Activated T-cell treated with anti-CD3 and anti-CD28 coated beads, Interleukin-2, amount 50 U/mL, for 1 hour (primary cell): ENCODE measurements at places on chromosomes 7 and 10.

DNA sequence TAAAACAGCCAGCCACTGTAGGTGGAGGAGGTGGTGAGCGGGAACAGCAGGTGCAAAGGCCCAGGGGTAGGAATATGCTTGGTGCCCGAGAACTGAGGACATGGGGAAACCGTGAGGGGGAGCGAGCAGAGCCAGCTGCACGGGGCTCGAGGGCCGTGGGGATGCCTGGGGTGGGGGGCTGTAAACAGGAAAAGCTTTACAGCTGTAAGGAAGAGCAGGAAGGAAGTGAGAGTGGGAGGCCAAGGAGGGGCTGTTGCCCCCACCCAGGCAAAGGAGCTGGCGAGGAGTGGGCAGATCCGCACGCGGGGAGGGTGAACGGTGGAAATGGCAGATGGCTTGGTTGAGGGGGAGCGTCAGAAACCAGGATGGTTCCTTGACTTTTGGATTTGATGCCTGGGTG is 34.4 kb downstream of the ZMIZ1 start:
- DNase-seq, result no peak

GRCh38 chr7:4406288-4407058 is 275.6 kb upstream of the FOXK1 start:
- DNase-seq, result no peak

DNA sequence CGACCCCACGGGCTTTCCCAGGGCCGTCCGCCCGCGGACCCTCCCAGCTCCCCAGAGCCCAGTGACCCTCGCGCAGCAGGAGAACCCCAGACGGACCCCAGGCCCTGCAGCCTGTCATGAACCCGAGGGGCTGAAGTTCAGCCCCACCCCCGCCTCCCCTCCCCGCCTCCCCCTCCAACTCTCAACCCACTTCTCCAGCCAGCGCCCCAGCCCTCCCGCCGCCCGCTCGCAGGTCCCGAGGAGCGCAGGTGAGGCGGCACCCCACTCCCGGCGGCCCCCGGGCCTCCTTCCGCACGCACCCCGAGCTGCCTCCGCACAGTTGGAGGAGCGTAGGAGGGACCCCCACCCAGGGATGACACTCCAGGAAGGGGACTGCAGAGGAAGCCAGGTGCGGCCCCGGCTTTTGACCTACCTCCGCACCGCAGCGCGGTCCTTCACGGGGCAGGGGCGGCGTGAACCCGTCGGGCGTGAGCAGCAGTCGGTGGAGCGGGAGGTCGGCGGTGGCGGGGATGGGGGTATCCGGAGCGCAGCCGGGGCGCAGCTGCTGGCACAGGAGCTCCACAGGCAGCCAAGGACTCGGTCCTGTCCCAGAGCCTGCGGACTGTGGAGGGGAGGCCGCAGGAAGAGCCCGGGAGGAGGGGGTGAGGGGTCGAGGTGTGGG is at the start of gene TMEM176A:
TMEM176A (plus strand) TSS at position 189 of the 661 bp plus-strand sequence. CDS start 782 bp downstream, outside the sequence.
- peak; percentile 39 for DNase-seq

DNA sequence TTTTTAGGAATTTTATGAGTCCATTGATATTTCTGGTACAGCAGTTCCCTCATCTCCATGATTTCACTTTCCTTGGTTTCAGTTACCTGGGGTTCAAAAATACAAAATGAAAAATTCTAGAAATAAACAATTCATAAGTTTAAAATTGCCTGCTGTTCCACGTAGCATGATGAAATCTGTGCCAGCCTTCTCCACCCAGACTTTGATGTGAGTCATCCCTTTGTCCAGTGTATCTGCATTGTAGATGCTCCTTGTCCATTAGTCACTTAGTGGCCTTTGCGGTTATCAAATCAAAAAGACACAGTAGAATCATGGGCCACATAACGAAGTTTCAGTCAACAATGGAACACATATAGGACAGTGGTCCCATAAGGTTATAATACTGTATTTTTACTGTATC is 286.9 kb downstream of the PTEN start:
- DNase-seq, result no peak

- DNase-seq, result no peak
Measured at GRCh38 chr7:26441002-26441521, 149.4 kb downstream of the SNX10 start.
